Stimulated activated CD8-positive, alpha-beta memory T cell treated with anti-CD3 and anti-CD28 coated beads, Interleukin-7, amount 100 ng/mL, for 1 hour (primary cell): ENCODE measurements at places on chromosomes 6 and 20.

- DNase-seq, result no peak
Measured at GRCh38 chr6:112117554-112117953, 30.2 kb downstream of the FAM229B start.

- no peak for DNase-seq
Measured at GRCh38 chr20:19849341-19850197, 91.5 kb downstream of the RIN2 start.

DNA sequence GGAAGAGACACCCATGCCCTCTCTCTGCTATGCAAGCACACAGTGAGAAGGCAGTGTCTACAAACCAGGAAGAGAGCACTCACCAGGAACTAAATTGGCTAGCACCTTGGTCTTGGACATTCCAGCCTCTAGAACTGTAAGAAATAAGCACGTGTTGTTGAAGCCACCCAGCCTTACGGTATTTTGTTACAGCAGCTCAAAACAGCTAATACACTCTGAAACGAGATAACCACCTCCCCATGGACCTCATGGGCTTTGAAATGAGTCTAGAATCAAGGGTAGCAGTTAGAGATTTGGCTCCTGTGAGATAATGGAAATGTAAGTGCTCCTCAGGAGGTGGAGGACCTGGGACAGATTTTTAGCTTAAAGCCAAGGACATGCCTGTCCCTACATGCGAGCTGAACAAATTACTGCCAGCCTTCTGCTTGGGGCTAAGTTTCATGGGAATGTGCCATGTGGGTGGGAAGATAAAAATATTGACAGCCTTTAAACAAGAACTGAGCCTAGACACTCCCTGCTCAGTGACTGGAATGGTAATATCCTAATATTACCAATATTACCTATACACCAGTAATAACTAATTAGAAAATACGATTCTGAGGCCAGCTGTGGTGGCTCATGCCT, 3.9 kb upstream of the ZNF318 start:
- DNase-seq, result no peak

DNA sequence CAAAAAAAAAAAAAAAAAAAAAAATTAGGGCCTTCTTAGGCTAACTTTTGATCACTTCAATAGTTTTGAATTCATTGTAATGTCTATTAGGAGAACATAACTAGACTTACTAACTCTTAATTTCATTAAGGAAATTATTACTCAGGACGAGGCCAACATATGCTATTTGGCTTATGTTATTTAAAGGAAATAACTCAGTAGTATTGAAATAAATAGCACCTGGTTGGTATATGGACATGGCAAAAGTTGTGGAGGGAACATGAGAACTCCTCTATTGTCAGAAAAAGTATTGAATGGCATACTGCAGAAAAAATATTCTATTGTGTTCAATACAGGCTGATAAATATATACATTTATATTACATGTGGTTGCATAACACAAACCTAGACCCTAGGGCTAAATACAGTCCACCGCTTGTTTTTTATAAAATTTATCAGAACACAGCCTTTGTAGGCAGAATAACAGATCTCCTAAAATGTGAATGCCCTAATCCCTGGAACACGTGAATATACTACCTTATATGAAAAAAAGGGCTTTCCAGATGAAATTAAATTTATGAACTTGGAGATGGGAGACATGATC, 18.0 kb downstream of the CYP24A1 start:
- no peak for DNase-seq

DNA sequence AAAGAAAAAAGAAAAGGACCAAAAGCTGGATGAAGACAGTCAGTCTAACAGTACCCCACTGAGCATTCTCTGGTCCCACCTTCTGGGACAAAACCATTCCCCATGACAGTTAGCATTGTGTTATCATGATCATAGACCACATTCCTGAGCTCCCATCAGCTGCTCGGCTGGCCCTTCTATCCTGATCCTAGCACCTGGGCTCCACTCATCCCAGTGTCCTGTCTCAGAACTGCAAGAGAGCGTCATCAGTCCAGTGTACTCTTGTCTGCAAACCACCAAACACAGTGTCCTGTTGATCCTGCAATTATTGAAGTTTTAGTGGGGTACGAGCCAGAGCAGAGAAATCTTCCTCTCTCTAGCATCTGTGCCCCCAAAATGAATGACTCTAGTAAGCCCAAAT, 16.0 kb upstream of the TAAR1 start:
- no peak for DNase-seq

DNA sequence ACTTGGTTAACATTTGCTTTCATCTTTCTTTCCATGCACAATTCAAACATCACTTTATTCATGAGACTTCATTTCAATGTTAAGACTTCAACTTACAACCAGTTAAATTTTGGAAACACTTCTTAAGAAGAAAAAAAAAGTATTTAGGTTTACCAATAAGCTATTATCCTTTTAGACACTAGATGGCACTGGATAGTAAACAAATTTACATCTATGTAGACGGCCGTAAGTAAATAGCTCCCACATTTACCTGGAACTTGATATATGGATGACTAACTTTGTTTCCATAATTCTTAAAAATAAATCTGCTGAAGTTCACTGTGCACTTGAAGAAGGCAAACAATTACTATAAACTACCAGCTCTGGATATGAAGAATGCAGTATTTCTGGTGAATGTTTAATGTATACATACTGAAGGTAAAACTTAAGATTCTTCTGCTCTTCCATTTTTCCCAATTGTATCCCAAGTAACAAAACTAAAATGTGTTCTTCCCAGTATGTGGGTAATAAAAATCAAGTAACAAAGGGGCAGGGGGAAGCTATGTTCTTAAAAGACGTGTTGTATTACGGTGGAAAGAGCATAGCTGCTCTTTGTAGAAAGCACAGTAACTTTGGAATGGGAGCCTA, 130.6 kb upstream of the C6orf118 start:
- DNase-seq, result no peak

DNA sequence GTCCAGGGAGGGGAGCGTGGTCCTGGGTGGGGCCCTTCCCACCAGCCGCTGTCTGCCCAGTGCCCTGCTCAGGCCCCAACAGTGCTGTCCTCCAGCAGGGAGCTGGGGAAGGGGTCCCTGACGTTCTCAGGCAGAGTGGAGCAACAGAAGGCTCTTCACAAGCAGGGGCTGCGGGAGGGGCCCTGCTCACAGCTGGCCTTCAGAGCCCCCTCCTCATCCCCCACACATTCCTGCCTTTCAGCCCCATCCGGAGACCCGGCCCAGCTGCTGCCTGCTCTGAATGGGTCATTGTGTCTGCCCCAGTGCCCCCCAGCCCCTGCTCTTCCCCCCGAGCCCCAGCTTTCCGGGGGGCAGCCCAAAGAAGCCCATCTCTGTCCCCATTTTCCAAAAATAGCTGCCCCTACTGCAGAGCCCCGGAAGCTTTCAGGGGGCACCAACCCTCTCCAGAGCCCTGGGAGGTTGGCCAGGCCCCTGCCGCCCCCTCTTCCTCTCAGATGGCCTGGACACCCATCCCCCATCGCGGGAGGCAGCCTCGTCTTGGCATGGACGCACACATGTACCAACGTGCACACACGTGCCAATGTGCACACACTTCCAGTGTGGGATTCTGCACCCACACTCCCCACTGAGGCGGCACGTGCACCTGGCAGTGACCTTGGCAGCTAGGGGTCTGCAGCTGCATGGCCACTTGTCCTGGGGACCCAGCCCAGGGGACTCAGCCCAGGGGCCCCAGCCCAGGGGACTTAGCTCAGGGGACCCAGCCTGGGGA, 3.7 kb downstream of the COL20A1 start:
- no peak for DNase-seq

- no peak for DNase-seq
Measured at GRCh38 chr6:2404211-2404929, 159.0 kb upstream of the GMDS start.

GRCh38 chr6:36249536-36249935, 20.3 kb upstream of the PNPLA1 start:
- no peak for DNase-seq

DNA sequence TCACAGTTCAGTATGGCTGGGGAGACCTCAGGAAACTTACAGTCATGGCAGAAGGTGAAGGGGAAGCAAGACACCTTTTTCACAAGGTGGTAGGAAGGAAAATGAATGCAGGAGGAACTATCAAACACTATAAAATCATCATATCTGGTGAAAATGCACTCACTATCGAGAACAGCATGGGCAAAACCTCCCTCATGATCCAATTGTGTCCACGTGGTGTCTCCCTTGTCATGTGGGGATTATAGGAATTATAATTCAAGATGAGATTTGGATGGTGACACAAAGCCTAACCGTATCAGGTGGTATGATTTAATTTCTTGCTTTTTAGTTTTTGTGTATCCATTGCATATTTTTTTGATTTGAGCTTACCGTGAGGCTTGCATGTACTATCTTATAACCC, 133.2 kb upstream of the SYNCRIP start:
- no peak for DNase-seq

DNA sequence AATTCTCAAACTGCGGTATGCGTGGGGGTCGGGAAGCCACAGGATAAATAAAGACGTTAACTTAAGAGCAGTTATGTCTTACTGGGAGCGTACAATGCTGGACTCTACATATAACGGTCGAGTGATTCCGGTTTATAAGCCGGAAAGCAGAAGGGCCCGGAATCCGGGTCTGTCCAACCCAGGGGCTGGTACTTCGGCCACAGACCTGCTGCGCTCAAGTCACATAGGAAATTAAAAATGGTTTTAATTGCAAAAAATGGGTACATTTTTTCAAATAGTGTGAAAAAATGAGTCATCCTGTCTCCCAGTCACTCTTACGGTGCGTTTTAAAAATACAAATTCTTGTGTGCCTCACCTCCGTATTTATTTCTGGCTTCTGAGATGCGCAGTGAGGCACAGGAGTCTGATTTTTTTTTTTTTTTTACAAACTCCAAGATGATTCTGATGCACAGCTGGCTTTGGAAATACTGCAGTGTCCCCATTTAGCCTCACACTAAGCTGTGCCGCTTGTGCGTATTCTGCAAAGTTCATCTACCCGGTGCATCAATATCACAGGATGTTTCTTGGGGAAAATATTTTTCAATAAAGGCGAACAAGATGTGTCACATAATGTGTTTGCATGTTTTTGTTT, 1.0 kb downstream of the PCIF1 start:
- no peak for DNase-seq

- DNase-seq, result no peak
Measured at GRCh38 chr6:163735076-163735475, 320.6 kb downstream of the QKI start.

- DNase-seq, result no peak
Measured at GRCh38 chr6:159915397-159915796, 24.6 kb downstream of the MAS1 start.

DNA sequence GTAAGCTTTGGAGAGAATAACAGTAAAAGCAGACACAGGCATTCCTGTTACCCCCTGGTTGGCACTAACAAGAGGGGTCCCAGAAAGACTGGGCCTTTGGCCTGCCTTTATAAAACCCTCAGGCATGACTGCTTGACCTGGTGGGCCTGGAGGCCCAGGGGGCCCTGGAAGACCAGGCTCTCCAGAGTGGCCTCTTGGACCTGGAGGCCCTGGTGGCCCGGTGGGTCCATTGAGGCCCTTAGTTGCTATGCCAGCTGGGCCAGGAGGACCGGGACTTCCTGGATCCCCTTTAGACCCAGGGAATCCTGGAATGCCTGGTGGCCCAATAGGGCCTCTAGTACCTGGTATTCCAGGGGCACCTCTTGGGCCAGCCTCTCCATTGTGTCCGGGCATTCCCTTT, 5.5 kb downstream of the COL10A1 start:
- no peak for DNase-seq

GRCh38 chr20:45098103-45098773, 2.7 kb downstream of the KCNS1 start:
- DNase-seq, result no peak

GRCh38 chr6:17482711-17483110, 89.3 kb downstream of the CAP2 start:
- no peak for DNase-seq

DNA sequence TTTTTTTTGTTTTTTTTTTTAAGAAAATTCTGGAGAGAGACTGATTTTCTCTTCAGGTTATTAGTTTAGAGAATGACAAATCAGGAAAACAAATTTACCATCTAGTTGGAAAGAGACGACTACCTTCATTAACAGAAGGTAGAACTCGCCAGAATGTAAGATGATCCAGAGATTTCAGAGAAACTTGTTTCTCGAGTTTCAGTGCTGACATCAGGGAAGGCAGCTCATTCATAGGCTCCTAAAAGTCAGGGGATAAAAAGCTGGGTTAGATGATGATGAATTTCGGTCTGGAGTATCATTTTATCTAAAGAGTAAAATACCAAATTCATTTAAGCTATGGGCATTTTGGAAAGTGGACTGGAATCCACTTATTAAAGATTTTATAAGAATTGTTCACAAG, 27.9 kb downstream of the ZNF334 start:
- no peak for DNase-seq

- DNase-seq, result no peak
Measured at GRCh38 chr6:130908188-130908587, 81.0 kb downstream of the SMLR1 start.

GRCh38 chr6:114886670-114887436, 544.0 kb upstream of the HS3ST5 start:
- no peak for DNase-seq

DNA sequence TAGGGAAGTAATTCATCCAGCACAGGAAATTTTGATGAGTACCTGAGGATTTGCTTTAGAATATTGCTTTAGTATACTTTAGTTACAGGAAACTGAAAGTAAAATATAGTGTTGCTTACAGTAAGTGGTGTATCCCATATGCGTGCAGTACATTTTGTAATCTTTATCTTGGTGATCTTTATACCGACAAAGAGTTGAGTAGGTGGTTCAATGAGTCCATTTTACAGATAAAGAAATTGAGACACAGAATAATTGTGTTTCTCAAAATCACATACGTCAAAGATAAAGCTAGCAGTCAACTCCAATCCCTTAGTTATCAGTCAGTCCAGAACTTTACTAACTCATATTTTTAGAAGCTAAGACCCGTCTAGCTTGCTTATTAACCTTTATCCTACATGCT, 65.8 kb upstream of the E2F3 start:
- DNase-seq, result no peak

GRCh38 chr6:149934249-149935156, 7.3 kb upstream of the ULBP2 start:
- peak; percentile 57 for DNase-seq

- DNase-seq, result no peak
Measured at GRCh38 chr20:20173254-20173653, 120.9 kb downstream of the CFAP61 start.

DNA sequence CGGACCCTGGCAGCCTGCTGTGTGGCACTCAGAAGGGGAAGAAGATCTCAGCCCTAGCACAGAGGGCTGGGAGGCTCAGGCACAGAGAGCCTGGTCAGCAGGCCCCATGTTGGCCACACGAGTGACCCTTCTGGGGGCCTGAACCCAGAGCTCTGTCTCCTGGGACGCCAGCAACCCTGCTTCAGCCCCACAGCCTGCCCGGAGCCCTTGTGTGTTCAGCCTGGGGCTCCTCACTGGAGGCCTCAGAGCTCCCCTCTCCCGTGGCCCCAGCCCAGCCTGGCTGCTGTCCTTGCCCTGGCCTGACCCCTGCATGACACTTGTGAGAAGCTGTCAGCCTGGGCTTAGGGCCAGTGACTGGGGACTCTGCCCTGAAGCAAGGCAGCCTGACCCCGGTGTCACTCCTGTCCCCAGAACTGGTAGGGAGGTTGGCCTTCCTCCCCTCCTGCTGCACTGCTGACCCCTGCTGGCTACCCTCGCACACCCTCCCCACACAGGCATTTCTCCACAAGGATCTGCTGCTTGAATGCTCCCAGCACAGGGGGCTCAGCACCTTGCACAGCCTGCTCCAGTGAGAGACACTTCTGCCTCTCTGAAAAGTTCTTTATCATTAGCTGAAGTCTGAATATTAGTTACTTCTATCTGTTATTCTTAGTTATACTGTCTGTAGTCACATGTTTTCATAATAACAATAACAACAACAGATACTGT, 15.4 kb upstream of the IP6K3 start:
- no peak for DNase-seq

- no peak for DNase-seq
Measured at GRCh38 chr20:841568-842546, 8.3 kb downstream of the FAM110A start.
